Cardiac septum (tissue), 1 donor: ENCODE measurements at places on chromosomes 3 and 15. TPM values are rescaled to one million over a fixed set of nuclear protein-coding genes. Genes with fewer than 3 reads are reported as not detected.
A peak's percentile ranks its signal among the peaks of the same experiment; 100 is the strongest.

Gene GRK7
- total RNA-seq: 0.08 TPM

Gene AQR
- total RNA-seq: 13.2 TPM

Gene SERPINI2
- total RNA-seq: 0.46 TPM

DNA sequence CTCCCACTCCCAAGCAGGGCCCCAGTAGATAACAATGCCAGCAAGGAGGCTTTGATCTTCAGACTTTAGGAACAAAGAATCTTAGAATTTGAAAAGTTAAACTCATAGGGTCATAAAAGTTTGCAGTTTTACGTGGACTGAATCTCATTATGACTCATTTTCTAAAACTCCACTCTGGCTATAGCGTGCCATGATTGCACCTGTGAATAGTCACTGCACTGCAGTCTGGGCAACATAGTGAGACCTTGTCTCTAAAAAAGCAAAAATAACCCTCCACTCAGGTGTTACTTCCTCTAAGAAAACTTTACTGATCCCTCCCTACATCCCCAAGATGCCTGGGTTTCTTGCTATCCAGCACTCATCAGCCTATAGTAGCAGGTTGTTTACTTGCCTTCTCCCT lies 104.5 kb downstream of the IL20RB start:
- no peak for DNase-seq

DNA sequence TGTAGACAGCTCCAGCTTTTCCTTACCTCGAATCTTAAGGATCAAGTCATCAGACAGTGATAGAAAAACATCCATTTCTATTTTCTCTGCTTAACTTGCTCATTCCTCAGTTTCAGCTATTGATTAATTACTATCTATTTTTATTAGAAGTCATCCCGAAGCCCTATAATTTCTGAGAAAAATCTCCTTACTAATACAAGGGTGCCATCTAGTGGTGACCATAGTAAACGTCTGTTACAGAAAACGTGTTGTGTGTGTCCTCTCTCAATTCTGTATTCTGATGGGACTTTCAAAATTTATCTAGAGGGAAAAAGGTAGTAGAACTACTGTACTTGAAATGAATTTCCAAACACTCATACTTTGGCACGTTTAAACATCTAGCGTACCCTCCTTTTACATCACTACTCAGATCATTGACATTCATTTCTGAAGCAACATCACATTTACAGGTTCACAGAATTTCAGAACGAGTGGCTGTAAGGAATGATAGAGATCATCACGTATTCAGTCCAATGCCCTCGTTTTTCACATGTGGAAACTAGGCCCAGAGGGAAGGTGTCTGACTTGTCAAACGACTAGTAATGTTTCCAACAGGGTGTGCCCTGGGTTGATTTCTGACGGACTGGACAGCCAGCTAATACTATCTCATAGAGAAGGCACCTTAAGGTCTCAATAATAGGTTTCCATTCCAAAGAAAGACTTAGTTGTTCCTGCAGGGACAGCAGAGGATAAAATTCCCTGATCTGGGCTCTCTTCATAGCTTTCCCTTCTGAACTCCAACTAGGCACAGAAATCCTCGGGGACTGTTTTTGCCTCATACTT lies 25.6 kb downstream of the HACD2 start:
- DNase-seq: no peak

GRCh38 chr15:22954798-22955543 lies 25.2 kb downstream of the CYFIP1 start:
- peak; percentile 74 for DNase-seq

GRCh38 chr3:4821975-4822374 lies 157.3 kb upstream of the BHLHE40 start:
- DNase-seq: no peak
